ENCODE measurements at places on chromosomes 2 and 18. TPM values are rescaled to one million over a fixed set of nuclear protein-coding genes. Genes with fewer than 3 reads are reported as not detected.

GAREM2 gene
- 4.2 TPM for total RNA-seq

IL36B gene
- total RNA-seq: not detected

PAX8 gene
- total RNA-seq: 1.9 TPM

TMEM178A gene
- 1.0 TPM for total RNA-seq

ATP6V1B1 gene
- total RNA-seq: 0.12 TPM

SERPINB12 gene
- not detected for total RNA-seq

VWA3B gene
- not detected for total RNA-seq

COL4A4 gene
- 35.2 TPM for total RNA-seq

FOXD4L1 gene
- total RNA-seq: 0.15 TPM

SAG gene
- not detected for total RNA-seq

IL1RN gene
- total RNA-seq: not detected

RUFY4 gene
- not detected for total RNA-seq

PIEZO2 gene
- total RNA-seq: 2.1 TPM

TGIF1 gene
- 64.8 TPM for total RNA-seq

HRH4 gene
- total RNA-seq: not detected

IGFBP5 gene
- 5.1 TPM for total RNA-seq

G6PC2 gene
- not detected for total RNA-seq

DSG3 gene
- not detected for total RNA-seq

ATP6V1C2 gene
- 0.50 TPM for total RNA-seq

NIFK gene
- total RNA-seq: 60.0 TPM

C2orf66 gene
- 0.56 TPM for total RNA-seq

C1GALT1C1L gene
- total RNA-seq: 0.25 TPM

MYOM1 gene
- 0.73 TPM for total RNA-seq
